H7 (cell line): ENCODE measurements at places on chromosomes 5 and 9.

- peak; percentile 49 for DNase-seq
Measured at GRCh38 chr5:33530183-33531036, 89.6 kb downstream of the TARS1 start.

DNA sequence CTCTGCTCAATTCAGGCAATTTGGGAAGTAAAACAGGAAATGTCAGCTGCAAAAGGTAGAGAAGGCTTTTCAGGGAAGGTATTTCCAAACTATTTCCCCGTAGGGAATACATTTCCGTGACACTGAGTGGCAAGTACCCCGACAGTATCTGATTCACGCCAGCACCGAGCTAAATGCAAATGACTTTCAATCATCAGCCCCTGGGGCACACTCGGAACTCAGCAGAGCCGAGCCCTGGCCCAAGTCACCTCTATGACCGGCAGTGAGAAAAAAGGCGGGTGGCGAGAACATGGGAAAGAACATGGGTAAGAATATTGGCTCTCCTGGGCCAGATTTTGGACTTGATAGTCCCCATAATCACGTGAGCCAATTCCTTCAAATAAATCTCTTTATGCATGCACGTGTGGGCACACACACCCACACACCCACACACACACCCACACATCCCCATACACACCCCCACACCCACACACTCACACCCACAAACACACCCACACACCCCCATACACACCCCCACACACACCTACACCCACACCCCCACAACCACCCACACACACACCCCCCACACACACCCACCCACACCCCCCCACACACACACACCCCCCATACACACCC, 43.0 kb downstream of the COL23A1 start:
- peak; percentile 47 for DNase-seq

GRCh38 chr5:141898448-141899049, 20.3 kb upstream of the PCDH1 start:
- DNase-seq: no peak

- peak; percentile 73 for DNase-seq
Measured at GRCh38 chr5:14872070-14872989, 752 bp upstream of the ANKH start.

GRCh38 chr5:40733434-40733833, 22.3 kb downstream of the TTC33 start:
- no peak for DNase-seq

GRCh38 chr5:483011-483410, 40.0 kb downstream of the EXOC3 start:
- DNase-seq: no peak

GRCh38 chr5:78286290-78286689, 8.2 kb downstream of the AP3B1 start:
- no peak for DNase-seq

- no peak for DNase-seq
Measured at GRCh38 chr5:170301149-170301548, 3.6 kb upstream of the LCP2 start.
